ENCODE measurements at places on chromosomes 4 and X.

DNA sequence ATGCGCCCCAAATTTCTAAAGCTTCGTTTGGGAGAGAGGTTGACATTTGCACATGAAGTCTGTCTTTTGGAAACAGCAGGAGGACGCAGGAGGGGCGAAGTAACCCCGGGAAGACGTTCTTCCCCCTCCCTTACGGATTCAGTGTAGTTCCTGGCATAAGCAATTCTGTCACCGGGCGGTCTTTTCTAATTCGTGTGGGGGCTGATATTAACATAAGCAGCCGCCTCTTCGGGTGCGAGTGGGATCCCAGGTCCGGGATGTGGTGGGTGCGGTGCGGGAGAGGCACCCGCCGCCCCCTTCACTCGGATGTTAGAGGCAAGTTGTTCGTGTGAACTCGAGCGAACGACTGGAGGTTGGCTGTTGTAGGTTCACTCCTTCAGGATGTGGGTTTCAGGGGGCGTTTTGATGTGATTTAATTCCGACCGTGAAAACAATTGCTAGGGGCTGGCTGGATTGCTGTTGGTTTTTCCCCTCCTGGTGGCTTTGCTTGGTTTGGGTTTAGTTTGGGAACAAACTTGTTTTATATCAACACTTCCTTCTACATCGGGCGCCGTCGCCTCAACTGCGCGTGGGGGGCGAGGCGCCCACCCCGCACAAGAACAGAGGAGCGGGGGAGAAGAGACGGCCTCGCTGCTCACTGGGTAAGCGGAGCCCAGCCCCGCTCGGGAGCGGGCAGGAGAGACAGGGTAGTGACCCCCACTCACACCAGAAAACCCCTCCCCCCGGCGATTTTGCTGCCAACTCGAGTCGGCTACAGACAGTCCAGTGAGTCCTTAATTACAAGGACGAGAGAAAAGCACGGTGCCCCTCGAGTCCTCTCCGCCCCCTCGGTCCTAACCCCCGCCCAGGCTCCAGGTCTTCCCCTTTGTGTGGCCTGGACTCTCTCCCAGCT, 2.9 kb upstream of the LEF1 start:
- DNase-seq = no peak

- DNase-seq = no peak
These were observed 34.8 kb downstream of the ZNF185 start for GRCh38 chrX:152932598-152933175.

DNA sequence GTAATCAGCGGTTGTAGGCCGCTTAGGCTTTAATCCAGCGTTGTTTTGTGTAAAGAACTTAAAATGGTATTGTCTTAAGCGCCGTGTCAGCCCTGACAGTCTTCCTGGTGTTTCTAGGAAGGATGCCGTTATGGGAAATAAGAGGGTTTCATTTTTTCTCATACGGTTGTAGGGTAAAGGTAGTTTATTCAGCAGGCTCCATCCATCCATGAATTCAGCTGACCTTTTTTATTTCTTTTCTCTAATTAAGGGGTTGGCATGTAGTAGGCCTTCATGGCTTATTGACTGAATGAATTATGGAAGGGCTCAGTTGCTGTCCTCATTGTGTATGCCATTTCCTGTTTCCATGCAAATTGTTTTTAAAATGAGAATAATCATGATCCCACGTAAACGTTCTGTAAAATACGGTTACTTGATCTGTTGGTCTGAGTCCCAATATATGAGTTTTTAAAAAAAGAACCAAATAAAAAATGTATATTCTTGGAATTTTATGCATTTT, 693 bp downstream of the OCIAD1 start:
- no peak for DNase-seq

DNA sequence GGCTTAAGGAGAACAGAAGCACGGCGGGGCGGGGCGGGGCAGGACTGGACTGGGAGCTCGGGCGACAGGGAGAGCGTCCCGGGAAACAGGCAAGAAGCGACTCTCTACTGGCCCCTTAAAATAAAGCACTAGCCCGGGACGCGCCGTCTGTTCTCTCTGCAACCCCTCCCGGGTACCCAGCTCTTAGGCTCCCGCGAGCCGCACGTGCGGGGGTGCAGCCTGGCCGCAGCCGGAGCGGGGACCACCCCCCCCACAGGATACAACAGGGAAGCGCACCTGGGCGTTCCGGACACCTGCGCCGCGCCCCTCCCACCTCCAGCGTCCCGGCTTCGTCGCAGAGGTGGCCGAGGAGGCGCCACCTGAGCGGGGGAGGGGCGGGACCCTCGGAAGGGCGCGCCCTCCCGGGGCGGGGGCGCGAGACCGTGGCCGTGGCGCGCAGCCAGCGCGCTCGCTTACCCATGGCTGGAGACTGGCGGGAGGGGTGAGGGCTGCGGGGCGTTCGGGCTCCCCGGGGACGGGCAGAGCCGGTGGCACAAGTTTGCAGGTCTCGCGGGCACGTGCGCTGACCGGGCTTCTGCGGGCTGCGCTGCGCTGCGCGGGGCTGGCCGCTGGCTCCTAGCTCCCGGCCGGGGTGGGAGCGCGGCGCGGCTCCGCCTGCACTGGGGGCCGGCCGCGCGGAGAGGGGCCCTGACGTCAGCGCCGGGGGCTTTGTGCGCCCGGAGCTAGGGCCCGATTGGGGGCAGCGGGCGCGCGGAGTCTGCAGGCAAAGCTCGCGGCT, 91.5 kb downstream of the GEMIN8 start:
- DNase-seq = no peak

DNA sequence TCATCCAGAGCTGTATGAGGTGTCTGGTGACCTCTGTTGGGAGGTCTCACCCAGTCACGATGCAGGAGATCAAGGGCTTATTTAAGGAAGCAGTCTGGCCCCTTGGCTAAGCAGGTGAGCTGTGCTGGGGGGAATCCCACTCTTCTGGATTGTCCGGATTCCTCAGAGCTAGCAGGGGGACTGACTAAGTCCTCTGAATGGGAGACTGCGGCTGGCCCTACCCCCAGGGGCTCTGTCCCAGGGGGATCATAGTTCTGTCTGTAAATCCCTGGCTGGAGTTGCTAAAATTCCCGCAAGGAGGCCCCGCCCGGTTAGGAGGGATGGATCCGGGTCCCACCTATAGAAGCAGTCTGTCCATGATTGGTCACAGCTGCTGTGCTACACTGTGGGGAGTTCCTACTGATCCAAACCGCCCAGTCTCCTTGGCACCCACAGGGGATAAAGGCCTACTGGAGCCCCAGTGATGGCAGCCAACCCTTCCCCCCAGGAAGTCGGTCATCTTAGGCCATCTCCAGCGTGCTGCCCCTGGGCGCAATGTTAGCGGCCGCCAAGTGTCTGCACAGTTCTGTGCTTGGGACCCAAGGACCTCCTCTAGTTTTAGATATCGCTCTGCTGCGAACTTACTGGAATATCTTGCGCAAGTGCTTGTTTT, 118.2 kb upstream of the KLF8 start:
- DNase-seq = no peak

DNA sequence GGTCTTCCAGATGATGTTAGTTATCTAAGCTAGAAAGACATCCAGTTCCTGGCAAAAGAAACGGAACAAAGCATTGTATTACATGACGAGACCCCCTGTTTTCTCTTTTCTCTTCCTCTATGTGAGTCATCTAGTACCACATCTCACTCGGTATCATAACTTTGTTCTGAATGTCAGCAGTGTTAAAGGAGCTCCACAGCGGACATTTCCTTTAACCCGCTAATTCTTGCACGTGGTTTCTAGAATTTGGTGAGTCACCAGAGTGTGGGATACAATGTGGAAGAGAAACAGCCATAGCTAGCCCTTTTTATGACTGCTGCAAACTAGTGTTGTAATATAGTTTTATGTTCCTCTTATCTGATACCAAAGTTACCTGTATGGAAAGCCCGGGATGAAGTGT, 243.7 kb downstream of the TENM3 start:
- no peak for DNase-seq

All from effector memory CD8-positive, alpha-beta T cell (primary cell).